ENCODE measurements at places on chromosomes 5 and 9.
A peak's percentile ranks its signal among the peaks of the same experiment; 100 is the strongest.

GRCh38 chr5:10913841-10914240, 152.8 kb upstream of the DAP start:
- DNase-seq, result no peak

DNA sequence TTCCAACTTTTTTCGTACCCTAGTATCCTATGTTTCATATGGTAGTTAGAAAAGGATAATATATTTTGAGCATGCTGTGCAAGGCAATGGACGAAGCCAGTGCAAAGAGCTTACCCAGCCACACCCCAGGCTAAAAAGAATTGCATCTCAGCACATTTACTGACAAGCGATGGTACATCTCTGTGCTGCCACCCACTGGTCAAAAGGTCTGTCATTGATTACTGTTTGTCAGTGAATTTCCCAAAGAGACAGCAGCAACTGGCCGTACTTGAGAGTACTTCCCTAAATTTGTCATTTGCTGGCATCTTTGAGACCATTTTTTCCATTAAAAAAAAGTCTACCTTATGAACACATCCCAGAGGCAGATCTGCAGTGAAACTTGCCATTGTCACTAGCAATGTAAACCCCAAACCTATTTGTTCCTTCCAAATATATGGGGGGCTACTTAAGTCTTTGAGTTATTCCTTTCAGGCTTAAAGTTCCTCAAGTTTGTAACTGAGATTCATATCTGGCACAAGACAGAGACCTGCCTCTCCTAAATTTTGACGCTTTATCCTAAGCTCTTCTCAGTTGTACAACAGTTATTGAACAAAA, 184.3 kb downstream of the CTNND2 start:
- peak; percentile 51 for DNase-seq

- DNase-seq, result no peak
These were observed 5.8 kb downstream of the EXOC3 start for GRCh38 chr5:448766-449090.

DNA sequence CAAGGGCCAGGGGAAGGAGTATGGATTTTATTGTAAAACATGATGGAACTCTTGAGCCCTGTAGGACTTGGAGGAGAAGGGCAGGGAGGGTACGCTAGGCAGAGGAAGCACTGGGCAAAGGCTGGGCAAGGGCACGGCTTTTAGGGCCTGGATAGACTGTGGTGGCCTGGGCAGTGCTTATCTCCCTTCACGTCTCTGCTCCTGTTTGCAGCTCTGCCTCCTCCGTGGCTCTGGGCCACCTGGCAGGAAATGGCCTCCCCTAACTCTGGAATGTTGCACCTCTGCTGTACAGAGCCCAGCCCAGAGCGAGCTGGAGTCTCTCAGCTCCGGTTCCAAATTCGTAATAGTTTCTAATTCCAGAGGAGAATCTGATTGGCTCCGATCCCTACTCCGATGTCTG, 12.2 kb upstream of the STC2 start:
- DNase-seq, result no peak

DNA sequence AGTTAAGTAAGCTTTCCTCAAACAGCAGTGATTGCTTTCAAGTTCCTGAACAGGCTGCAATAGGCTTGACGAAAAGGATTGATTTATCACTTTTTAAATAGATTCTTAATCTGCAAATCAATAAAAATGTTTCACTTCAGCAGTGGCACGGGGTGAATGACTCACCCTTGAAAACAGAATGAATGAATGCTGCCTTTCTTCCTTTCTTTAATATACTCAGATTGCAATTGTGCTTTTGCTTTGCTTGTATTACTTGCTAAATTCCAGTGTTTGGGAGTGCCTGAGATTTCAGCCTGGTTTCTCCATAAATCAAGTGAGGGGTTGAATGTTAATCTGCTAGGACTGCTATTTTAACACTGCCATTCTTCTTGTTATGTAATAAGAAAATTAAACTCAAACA, 1293.8 kb downstream of the PTPRD start:
- DNase-seq, result no peak

GRCh38 chr5:50726475-50727148, 60.2 kb downstream of the PARP8 start:
- DNase-seq, result no peak
